ENCODE measurements at places on chromosomes 12 and 14.

DNA sequence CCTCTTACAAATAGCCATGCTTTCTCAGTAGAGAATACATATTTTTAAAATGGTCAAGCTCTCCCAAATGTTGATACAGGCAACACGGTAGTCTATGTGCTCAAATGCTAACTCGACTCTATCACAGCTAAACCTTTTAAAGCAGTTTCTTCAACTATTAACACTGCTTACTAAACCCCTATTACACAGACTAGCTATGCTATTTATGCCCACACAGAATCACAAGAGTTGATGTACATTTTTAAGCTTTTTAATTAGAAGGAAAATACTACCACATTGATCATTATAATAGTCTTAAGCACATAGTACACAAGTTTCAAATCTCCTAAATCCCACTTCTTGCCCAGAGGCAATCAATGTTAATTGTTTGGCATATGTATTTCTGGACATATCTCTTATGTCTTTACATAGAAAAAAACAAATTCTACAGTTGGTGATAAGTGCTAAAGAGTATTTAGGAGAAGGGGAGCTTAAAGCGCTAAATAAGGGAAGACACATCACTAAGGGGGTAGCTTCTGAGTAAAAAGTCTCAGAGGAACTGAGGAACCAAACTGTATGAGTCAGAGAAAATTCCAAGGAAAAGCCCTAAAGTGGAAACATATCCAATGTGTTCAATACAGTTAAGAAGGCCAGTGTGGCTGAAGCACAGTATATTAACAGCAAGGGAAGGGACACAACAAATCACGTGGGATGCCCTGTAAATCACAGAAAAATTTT lies 13.7 kb downstream of the HNRNPC start:
- no peak for DNase-seq

GRCh38 chr12:123149501-123150274 lies 1.2 kb downstream of the PITPNM2 start:
- DNase-seq, result no peak

DNA sequence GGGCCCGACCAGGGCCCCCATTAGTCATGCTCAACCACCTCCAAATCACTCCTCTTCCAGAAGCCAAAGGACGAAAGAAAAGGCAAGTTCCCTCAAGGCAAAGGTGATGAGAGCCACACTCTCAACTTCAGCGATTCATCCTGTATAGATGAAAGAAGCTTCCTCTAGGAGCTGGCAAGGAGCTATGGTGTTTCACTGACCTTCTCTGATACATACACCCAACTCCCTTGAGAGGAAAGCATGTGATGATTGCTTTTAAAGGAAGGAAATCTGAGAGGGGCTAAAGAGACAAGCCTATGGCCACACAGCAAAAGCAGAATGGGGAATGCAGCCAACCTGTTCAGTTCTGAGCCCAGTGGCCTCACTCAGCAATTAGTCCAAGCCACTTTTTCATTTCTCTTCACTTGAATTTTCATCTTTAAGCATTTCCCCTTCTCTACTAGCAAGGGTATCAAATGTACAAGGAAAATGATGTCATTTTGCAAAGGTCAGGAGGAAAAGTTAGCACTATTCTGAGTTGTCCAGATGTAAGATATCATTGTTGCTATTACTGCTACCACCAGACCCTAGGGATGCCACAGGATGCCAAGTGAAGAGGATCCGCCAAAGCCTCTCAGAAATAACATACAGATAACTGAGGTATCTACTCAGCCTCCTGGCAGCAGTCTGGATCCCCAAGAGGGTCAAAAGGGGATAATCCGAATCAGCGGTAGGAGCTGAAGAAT lies 82.5 kb downstream of the MAP3K9 start:
- no peak for DNase-seq

- no peak for DNase-seq
Measured at GRCh38 chr12:107501681-107502080, 183.9 kb upstream of the PWP1 start.

GRCh38 chr14:100738704-100739131 lies 12.0 kb downstream of the DLK1 start:
- DNase-seq, result no peak

DNA sequence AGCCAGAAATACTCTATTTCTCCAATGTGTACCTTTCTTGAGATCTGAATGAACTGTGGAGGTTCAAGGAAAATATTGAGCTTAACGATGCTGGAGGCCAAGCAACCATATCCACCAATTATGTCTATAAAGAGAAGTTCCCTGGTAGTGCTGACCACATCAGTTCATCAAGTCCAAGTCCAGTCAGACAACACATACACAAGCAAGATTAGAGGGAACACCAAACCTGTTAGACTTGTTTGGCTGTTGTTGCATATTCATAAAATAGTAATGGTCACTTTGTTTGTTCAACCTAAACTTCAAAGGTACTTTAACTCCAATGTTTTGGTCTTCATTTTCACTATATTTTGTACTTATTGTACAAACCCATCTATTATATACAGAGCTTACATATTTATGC lies 81.6 kb downstream of the LMO3 start:
- no peak for DNase-seq

DNA sequence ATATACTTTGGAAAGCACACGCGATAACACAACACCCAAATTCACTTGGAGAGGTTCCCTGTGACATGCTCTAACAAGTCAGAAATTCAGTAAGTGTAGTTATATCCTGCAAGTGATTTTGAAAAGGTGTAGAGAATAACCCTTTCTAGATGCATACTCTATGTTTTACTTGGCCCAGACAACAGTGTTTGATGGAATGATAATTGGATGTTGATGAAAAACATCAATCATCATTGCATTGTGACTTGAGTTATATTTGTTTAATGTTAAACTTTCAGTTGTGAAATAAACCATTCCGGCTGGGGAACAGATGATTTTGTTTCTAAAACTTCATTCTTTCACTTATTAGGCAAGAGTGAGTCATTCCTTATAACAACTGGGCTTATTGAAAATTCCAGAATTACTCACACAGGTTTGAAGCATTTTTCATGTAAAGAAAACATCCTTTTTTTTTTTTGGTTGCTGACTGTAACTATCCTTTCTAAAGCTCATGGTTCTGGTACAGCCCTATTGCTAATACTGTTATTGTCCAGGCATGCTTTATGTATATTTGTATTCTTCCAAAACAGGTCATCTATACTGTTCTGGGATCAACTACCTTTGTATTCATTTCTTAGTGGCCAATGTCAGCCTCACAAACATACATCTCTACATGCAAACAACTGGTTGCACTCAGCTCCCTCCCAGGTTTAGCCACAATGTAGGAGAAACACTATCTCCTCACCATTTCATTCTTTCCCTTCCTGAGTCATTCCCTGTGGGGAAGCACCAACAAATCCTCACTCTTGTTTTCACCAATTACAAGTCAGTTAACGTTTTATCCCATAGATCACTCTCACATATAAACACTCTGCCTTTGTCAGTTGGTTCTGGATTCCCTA lies 121.2 kb upstream of the LRIG3 start:
- DNase-seq, result peak; percentile 59

DNA sequence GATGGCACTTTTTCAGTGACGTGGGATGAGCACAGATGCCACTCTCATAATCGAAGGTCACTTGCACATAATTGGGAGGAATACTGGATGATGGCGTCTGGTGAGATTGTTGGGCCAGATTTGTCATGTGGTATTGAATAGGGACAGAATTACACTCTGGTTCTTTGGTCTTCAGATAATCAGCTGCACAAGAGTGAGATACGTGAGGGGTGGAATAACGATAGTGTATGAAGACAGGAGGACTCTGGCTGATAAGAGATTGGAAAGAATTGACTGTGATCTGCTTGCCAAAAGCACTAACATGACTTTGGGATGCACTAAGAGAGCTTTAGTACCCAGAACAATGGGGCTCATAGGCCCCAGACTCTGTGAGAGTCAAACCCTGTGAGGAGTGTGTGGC lies 7.0 kb upstream of the RABGGTA start:
- no peak for DNase-seq

DNA sequence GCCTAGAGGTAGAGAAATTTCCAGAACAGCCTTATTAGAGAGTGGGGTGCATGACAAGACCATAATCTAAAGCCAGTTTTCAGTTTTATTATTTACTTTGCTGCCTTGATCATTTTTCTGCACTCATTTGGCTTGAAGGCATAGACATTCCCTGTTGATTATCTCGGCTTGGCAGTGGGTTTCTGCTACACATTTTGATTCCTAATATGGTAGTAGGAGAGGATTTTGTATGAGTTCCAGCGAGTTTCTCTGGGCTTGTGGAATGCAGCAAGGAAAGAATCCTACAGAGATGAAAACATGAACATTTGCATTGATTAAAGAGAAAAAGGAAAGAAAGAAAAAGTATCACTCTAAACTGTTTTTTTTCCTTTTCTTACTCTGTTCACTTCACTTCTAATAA lies 281.2 kb downstream of the PAWR start:
- DNase-seq, result no peak
